ENCODE measurements at places on chromosomes 4 and X. TPM values are rescaled to one million over a fixed set of nuclear protein-coding genes. Genes with fewer than 3 reads are reported as not detected.

- no peak for DNase-seq
These were observed 235.4 kb downstream of the MGST2 start for GRCh38 chr4:139900964-139901376.

DNA sequence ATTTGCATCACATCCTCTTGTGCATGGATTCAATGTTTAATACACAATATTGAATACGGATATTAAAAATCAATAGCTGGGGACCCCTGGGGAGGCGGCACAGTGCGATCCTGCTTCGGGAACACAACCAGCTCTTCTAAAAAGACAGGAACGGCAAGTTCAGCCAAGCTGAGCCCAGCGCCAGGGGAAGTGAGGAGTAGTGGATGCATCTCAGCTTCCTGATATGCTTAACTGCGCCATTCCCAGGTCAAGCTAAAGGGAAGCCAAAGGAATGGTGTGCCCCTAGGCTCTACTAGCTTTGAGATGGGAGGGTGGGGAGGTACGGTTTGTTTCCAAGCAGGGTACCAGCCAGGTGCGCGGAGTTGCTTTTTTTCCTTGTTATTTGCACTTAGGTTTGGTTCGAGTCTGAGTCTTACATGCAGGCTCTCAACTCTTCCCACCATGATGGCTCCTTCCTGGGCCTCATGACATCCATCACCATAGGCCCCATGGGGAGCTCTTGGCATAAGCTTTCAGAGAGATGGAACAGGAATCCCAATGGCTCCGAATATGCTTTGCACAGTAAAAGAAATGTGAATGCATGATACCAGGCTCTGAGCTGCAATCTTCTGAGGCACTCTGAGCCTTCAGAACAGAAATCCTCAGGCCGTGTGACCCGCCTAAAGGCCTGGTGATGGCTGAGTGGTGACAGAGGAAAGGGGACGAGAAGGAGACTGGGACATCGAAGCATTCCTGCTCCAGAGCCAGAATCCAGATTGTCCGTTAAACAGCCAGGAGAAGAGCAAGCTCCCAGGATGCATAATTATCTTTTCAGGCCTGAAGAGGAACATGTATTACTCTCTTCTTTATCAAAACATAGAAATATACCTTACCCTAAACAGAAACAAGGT is 51.8 kb upstream of the BCOR start:
- DNase-seq, result no peak

DNA sequence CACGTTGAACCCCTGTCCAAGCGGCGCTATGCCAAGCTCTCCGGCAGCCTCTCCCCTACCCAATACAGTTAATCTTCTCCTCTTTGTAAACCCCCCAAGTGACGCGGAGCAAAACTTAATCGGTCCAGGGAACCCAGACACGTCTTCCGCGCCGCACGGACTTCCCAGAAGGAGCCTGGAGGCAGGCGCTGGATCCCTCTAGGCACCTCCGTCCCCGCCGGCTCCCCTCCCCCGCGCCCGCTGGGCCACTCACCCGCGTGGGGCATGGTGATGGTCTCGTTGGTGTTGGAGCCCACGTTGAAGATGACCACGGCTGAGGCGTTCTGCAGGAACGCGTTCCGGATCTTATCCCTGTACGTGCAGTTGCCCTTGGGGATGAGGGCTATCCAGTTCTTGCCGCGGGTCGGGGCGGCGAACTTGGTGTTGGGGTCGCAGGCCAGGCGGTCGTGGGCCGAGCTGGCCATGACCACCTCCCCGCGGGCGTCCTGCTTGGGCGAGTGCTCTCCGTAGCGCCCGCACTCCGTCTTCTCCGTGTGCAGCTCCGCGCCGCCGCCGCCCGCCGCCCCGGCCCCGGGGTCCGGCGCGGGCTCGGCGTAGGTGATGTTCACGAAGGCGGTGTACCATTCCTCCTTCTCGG is 1.1 kb downstream of the RNF150 start:
- DNase-seq, result peak; percentile 6

DNA sequence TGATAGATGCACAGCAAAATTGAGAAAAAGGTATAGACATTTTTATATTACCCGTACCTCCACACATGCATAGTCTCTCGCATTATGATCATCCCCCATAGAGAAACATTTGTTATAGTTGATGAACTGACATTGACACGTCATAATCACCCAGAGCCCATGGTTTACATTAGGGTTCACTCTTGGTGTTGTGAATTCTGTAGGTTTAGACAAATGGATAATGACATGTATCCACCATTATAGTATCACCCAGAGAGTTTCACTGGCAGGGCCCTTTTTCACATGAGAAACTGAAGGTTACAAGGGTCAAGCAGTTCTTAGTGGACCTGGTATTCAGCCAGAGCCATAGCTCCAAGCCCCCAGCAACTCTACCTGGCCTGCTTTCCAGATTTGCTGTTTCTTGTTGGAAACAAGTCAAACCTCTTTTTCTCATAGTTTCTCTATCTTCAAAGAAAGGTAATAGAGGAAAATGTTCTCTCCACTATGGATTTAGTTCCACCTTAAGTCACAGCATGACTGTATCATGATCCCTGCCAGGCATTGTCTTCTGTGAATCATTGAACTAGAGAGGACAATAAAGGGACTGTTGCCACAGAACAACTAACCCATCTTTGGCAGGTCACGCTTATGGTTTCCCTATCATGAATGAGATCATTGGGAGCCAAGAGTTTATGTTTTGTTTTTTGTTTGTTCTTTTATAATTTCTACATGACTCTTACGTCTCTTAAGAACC is 64.0 kb downstream of the HHIP start:
- DNase-seq, result peak; percentile 86

DNA sequence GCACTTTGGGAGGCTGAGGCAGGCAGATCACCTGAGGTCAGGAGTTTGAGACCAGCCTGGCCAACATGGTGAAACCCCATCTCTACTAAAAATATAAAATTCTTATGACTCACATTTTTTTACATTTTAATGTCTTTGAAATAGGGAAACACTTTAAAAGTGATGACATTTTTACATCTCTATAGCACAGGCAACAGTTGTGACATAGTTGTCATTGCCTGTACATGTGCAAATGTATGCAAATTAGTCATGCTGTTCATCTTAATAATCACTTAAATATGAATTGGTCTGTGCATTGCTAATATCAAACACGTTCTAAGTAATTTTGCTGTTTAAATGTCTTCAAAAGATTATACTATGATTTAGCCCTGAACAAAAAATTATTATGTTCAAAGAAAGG is 41.7 kb downstream of the ZGRF1 start:
- no peak for DNase-seq

DNA sequence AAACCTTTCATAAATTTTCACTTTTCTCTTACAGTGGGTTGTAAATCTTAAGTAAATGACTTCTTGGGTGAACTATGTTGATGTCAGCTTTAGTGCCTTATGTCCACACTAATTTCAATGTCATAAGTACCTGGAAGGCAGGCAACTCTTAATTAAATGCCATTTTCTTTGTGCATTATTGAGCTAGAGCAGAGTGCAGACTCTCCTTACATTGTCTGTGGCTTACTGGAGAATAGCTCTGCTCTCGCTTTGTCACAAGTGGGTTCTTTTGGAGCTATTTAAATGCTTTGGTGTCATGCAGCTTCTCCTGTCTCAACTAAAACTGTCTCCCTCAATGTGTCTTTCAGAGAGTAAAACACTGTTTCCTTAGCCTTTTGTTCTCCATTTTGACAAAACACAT is 411.6 kb downstream of the STIM2 start:
- DNase-seq, result no peak

- DNase-seq, result peak; percentile 16
These were observed 9.3 kb downstream of the LCORL start for GRCh38 chr4:18012134-18012806.

DNA sequence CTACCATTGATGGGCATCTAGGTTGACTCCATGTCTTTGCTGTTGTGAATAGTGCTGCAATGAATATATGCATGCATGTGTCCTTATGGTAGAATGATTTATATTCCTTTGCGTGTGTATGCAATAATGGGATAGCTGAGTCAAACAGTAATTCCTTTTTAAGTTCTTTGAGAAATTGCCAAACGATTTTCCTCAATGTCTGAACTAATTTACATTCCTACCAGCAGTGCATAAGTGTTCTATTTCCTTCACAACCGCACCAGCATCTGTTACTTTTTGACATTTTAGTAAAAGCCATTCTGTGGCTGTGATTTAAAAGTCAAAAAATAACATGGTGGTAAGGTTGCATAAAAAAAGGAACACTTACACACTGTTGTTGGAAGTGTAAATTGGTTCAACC is 103.1 kb upstream of the FAM47B start:
- no peak for DNase-seq

DNA sequence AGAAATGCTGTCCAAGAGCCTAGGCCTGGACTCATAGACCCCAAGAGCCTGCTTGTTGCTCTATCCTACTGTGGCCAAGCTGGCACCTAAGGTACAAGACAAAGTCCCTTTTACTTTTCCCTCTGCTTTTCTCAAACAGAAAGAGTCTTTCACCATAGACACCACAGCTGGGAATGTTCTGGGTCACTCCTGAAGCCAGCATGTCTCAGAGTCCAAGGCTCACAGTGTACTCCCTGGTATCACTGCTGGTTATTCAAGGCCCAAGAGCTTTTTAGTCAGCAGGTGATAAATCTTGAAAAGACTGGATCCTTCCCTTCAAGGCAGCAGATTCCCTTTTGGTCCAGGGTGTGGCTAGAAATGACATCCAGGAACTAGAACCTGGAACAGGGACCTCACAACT is 328.8 kb downstream of the IQCM start:
- no peak for DNase-seq

GRCh38 chr4:72860766-72861165 is 208.8 kb downstream of the COX18 start:
- DNase-seq, result peak; percentile 9

GRCh38 chr4:188452097-188452496 is 312.9 kb downstream of the TRIML1 start:
- DNase-seq, result no peak

DNA sequence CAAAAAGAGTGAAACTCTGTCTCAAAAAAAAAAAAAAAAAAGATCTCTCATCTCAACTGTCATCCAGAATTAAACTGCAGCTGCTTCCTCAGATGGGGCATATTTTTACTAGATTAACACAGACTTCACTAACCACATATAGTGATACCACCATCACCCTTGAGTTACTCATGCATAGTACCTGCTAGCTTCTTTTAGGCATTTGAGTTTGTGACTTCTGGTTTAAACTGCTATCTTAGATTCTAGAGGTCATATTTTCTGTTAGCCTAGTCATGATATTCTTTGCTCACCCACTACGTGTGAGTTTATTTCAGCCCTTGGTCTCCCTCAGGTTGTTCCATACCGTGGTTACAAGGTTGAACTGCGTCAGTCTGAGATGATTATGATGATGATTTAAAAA is 154.9 kb upstream of the BMP3 start:
- DNase-seq, result no peak

DNA sequence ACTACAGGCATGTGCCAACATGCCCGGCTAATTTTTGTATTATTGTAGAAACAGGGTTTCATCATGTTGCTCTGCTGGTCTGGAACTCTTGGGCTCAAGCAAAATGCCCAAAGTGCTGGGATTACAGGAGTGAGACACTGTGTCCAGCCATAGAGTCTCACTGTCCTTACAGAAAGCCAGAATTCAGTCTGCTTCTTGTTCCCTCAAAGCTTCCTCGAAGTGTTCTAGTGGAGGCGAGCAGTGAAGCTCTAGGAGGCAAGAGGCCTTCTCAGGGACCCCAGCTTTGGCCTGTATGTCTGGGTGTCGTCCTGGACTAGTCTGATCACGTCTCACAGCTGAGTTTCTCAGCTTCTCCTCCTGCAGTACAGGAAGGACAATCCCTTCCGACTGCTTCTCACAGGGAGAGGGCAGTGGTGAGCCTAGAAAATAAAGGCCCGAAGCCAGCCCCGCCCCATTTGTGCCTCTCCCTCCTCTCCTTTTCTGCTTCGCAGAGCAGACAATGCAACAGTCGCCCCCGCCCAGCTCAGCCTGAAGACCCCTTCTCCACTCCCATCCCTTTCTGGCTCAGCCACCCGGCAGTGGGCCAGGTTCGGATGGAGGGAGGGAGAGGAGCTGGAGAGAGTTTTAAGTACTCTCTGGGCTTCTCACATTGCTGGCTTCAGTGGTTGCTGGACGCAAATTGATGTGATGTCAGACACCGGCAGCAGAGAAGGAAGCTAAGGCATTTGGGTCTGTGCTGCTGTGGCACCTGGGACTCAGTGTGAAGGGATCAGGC is 11.1 kb upstream of the FAM3A start:
- DNase-seq, result peak; percentile 88

GRCh38 chrX:154441564-154441963 is 2.4 kb upstream of the FAM50A start:
- no peak for DNase-seq

- DNase-seq, result no peak
These were observed 214.2 kb upstream of the PUDP start for GRCh38 chrX:7362111-7362510.

- peak; percentile 4 for DNase-seq
These were observed 8.3 kb upstream of the AGA start for GRCh38 chr4:177450426-177451107.

DNA sequence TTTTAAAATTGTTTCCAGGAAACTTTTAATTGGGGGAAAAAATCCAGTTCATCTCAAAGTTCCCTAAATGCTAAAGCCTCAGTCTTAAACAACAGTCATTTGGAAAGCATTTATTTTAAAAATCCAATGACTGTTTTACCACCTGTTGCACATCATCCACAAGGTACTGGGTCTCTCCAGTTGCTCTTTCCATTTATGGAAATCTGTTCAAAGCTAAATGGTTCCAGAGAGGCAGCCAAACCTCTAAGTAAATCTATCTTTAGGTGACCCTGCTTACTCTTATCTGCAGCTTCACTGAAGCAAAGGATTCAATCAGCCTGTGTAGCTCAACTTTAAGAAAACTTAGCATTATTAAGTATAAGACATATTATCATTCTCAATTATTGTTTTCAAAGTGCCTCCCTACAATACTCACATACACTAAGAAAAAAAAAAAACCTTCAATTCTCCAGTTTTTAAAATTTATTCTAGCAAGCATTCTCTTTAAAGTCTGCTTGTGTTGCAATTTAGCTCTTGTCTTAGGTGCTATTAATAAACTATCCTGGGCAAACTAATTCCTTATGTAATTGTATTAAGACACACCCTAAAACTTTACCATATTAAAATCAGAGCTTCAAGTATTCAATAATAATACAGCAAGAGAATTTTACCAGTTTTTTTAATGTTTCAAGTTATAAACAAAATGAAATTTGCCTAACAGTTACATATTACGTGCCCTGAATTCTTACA is 60.6 kb downstream of the NOCT start:
- no peak for DNase-seq

- peak; percentile 66 for DNase-seq
These were observed 16.0 kb downstream of the NBDY start for GRCh38 chrX:56744996-56745395.

- no peak for DNase-seq
These were observed 19.2 kb upstream of the SLC6A14 start for GRCh38 chrX:116417214-116417613.

GRCh38 chr4:121187206-121187605 is 23.1 kb upstream of the TNIP3 start:
- DNase-seq, result no peak

GPR34 gene
- total RNA-seq, result not detected

SHROOM2 gene
- not detected for total RNA-seq

ASB9 gene
- not detected for total RNA-seq

TEX28 gene
- total RNA-seq, result not detected

CFAP99 gene
- total RNA-seq, result not detected

PNCK gene
- 0.33 TPM for total RNA-seq

All from fibroblast of the aortic adventitia (primary cell).